ENCODE measurements at places on chromosomes 13 and 19. TPM values are rescaled to one million over a fixed set of nuclear protein-coding genes. Genes with fewer than 3 reads are reported as not detected.

GRCh38 chr19:6218491-6219146 lies 61.2 kb downstream of the MLLT1 start:
- H3K27ac ChIP-seq: peak overlapping the region; percentile 66
- H3K36me3 ChIP-seq: peaks cover 2% of the 10 kb centered on the region
- peak; percentile 86 for DNase-seq
- no peak overlapping the region for H3K4me3 ChIP-seq
- H3K27me3 ChIP-seq: no peaks in the 10 kb centered on the region

DNA sequence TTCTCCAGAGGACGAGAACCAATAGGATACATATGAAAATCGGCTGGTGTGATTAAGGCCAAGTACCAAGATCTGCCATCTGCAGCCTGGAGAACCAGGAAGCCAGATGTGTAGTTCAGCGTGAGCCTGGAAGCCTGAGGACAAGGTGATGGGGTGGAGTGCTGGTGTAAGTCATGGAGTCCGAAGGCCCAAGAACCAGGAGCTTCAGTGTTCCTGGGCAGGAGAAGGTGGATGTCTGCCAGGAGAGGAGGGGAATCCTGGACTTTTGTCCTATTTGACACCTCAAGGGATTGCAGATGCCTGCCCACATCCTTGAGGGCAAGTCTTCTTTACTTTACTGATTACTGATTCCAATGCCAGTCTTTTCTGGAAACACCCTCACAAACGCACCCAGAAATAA lies 71.5 kb downstream of the SPATA13 start:
- H3K27me3 ChIP-seq: no peaks in the 10 kb centered on the region
- no peak overlapping the region for H3K27ac ChIP-seq
- no peak overlapping the region for H3K4me3 ChIP-seq
- no peak for DNase-seq
- H3K36me3 ChIP-seq: no peaks in the 10 kb centered on the region

GRCh38 chr19:10835089-10835753 lies 791 bp downstream of the TMED1 start:
- peaks cover 22% of the 10 kb centered on the region for H3K4me1 ChIP-seq
- peak overlapping the region; percentile 92 for H3K4me3 ChIP-seq
- peaks cover 4% of the 10 kb centered on the region for H3K27me3 ChIP-seq
- H3K27ac ChIP-seq: peak overlapping the region; percentile 99
- peaks cover 21% of the 10 kb centered on the region for H3K36me3 ChIP-seq

Gene ZNF567
- 10.8 TPM for total RNA-seq

DNA sequence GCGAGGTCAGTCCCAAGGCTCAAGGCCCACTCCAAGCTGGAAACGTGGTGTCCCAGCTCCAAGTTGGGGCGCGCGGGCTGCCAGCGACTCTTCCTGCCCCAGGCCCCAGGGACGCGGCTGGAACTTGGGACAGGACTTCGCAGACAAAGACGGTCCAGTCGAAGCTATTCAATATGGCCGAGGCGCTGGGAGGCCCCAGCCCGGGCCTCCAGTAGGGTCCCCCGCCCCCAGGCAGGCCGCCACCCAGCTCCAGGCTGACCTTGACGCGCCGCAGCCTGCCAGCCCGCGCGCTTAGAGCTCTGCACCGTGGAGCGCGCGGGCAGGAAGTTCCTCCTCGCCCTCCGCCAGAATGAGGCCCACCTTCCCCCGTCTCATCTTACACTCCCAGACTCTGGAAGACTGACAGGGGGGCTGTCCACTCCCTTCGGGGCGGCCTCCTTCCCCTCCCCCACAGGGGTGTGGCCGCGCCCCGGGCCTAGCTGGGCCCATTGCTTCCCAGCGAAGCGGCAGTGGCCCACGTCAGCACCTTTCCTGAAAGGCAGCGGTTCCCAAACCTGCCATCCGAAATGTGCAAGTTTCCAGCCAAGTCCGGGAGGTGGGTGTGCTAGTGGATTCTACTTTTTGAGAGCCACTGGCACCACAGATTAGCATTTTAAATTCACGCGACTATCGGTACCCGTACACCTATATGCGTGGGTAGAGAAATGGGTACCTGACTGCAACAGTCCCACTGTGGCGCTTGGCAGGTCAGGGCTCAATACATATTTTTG lies at the start of gene CCDC8:
CCDC8 (minus strand) TSS at position 303 of the 770 bp plus-strand sequence. CDS start 754 bp downstream, outside the sequence.
- peaks cover 7% of the 10 kb centered on the region for H3K4me1 ChIP-seq
- no peak within 1 kb of the TSS for H3K27ac ChIP-seq
- no peak within 1 kb of the TSS for H3K4me3 ChIP-seq
- no peak for DNase-seq
- no peaks in the 10 kb centered on the region for H3K36me3 ChIP-seq

Gene ATP7B
- 0.62 TPM for total RNA-seq

DNA sequence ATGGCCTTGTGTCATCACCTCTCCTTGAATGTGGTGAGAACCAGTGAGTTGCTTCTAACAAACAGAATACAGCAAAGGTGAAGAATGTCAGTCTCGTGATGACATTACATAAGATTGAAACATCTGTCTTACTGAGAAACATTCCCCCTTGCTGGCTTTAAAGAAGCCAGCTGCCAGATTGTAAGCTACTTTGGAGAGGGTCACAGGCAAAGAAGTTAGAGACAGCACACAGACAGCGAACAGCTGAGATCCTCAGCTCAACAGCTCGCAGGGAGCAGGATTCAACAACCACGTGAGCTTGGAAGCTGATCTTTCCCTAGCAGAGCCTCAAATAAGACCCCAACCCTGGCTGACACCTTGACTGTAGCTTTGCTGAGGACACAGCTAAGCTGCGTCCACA lies 367.9 kb downstream of the LIG4 start:
- H3K4me1 ChIP-seq: no peaks in the 10 kb centered on the region
- H3K36me3 ChIP-seq: no peaks in the 10 kb centered on the region
- no peaks in the 10 kb centered on the region for H3K27me3 ChIP-seq
- no peak overlapping the region for H3K27ac ChIP-seq
- no peak for DNase-seq
